DMS153 (cell line): ENCODE measurements at places on chromosomes 2 and 18.
A peak's percentile ranks its signal among the peaks of the same experiment; 100 is the strongest.

GRCh38 chr2:49836017-49836416 is 681.7 kb upstream of the FSHR start:
- DNase-seq = peak; percentile 16

GRCh38 chr2:165067643-165068486 is 112.5 kb upstream of the SLC38A11 start:
- peak; percentile 93 for DNase-seq

GRCh38 chr2:140695155-140695554 is 1435.7 kb downstream of the LRP1B start:
- DNase-seq = no peak

- peak; percentile 62 for DNase-seq
Measured at GRCh38 chr18:76958692-76959341, 136.5 kb downstream of the ZNF236 start.

DNA sequence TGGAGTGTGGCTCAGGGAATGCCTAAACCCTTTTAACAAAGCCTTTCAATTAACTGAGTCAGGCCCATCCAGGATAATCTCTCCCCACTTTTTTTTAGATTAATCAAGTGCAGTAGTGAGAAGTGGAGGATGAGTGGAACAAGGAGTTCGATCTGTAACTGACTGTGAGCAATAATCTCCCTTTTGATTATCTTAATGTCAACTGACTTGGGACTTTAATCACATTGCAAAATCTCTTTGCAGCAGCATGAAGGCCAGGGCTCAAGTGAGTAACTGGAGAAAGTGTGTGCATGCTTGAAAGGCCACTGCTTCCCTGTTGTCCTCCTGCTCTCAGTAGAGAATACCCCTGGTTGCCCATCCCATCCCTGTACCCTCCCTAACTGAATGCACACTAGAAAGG is 32.1 kb upstream of the HS6ST1 start:
- no peak for DNase-seq

DNA sequence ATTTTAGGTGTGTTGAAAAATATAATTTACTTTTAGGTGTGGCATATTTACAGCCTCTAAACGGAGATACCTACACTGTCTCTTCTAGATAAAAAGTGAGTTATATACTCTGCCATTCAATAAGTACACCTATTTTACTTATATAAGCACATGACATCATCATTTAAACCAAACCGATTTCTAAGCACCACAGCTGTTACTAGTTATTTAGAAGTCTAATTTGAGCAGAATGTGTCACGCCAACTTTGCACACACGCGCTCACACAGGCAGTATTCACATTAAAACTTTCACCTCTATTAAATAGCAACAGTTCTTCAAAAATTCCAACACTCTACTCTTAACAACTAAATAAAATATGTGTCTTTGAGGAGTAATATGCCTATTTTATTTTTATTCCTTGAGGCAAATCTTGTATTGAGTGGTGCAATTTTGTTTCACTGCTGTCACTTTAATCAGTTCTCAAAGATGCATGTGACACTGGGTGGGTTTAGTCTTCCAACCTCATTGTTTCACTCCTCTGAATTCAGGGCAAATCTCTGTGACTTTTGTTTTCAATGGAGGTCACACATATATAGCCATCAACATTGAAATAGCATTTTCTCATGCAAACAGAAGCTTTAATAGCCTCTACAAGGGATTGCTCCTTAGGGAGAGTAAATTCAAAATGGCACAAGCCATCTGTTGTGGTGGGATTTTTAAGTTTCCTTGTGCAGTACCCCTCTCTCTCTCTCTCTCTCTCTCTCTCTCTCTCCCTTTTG is 721.0 kb downstream of the PLCL1 start:
- no peak for DNase-seq
